ENCODE measurements at places on chromosomes 13 and 19.

GRCh38 chr19:10712045-10712444 lies 5.8 kb upstream of the DNM2 start:
- no peak for DNase-seq

DNA sequence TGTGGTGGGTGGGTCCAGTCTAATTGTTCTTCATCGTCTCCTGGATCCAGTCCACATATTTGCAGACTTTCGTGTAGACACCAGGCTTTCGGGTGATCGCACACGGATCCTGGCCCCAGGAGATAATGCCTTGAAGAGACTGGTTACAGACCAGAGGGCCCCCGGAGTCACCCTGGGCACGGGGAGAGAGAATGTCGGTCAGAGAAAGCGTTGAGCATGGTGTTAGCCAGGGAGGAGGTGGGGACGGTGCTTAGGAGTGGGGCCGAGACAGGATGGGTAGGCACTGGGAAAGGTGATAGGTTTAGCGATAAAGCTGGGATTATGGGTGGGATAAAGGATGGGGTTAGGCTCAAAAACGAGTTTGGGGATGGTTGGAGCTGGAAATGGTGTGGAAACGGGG lies 3.0 kb upstream of the KLK10 start:
- no peak for DNase-seq

DNA sequence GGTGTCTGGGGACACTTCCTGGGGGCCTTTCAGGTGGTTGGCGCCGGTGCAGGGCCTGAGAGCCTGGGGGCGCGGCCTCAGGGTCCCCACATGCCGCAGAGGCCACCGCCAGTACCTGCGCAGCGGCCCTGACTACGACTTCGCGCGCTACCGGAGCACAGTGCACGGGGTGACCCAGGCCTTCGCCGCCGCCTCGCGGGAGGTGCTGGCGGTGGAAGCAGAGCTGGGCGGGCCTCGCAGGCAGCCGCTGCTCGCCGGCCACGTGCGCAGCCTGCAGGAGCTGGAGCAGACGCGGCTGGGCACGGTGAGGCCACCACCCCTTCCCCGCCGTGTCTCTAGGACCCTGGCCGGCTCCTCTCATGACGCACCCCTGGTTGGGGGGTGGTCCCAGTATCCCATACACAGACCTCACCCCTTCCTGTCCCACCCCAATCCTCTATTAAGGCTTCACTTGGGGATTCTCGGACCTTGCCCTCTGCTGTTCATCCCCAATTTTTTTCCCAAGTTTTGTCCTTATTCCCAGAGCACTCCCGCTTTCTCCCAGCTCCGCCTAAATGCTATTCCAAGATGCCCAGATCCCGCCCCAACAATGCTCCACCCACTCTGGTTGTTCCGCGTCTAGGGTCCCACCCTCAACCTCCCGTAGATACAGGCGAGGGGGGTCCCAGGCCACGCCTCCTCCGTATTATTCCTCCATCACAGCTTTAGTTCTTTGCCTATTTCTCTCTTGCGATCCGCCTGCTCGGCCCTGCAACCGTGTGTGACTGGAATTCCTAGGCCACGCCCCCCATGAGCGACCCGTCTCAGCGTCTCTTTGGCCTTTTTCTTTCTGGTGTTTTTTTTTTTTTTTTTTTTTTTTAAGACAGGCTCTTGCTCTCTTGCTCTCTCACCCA lies 1.0 kb downstream of the REX1BD start:
- DNase-seq: peak; percentile 83

DNA sequence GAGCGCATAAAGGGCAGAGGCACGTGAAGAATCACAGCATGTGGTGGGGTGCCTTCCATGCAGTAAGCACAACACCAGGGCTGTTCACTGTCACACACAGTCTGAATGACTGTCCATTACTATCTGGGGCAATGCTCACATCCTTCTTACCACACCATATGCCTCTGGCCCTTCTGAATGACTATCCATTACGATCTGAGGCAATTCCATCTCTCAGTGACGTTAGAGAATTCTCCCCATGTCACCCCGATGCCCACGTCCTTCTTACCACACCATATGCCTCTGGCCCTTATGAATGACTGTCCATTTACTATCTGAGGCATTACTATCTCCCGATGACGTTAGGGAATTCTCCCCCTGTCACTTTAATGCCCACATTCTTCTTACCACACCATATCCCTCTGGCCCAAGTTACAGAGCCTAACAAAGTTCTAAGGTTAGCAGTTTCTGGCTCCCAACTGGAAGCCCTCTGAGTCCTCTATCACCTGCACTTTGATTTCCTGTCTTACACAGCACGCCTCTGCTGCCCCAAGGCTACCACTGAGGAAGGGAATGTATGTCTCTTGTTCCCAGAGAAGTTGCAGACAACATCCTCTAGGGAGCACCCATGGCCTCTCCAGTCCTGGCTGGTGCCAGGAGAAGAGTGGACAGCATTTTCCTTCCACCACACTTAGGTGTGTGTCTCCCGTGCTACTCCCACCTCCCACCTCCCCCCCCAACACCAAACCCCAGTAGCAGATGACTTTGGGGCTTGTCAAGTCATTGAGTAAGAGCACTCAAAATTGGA lies 154.8 kb downstream of the COG6 start:
- DNase-seq: no peak

DNA sequence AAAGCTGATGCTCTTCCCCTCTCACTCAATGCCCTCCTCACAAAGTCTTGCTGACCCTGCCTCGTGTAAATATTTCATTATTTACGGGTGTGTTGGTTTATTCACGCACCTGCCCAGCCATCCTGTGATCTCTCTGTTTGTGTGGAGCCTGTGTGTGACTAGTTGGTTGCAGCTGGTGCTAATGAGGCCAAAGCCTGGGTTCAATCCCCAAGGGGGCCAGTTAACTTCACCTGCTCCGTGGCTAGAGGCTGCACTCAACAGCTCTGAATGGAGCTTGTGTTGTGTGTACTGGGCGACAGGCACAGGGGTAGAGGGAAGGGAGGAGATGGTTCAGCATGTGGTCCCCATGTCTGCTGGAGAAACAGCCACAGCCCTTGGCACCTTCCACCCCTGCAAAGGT lies 109.5 kb downstream of the DNAJC15 start:
- DNase-seq: no peak

DNA sequence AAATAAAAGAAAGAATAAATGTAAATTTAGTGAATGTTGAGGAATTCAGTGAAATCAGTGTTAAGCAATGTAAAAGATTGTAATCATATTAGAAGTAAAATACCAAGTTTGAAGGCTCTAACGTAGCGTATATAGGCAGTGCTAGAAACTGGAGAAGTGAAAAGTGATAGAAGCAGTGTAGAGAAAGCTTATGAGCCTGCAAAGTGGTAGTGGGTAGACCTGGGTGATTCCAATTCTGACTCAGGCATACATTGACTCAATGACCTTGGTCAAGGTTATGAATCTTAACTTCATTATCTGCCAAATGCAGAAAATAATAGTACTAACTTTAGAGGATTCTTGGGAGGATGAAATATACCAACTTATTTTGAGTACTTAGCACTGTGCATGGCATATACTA lies 4.1 kb downstream of the SLC10A2 start:
- no peak for DNase-seq

- no peak for DNase-seq
Observed at GRCh38 chr13:71727662-71728061, 139.3 kb downstream of the DACH1 start.

DNA sequence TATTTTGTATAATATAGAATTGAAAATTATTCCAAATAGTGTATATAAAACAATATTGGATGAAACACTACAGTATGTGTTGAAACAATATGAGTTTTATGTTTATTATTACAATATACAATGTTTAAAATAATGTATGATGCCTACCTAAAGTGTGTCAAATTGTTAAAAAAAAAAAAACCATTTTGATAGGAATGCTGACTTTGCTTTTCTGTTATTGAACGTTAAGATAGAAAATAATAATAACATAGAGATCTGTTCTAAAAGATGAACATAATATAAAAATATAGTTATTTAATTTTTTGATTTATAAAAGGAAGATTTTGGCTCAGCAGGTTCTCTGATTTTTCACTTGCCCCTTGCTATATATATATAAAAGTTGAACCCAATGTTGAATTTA lies 474.6 kb upstream of the ATXN8OS start:
- DNase-seq: no peak

- DNase-seq: no peak
Observed at GRCh38 chr13:47420020-47420419, 523.2 kb upstream of the HTR2A start.

- DNase-seq: no peak
Observed at GRCh38 chr13:60410299-60410698, 13.3 kb downstream of the TDRD3 start.

DNA sequence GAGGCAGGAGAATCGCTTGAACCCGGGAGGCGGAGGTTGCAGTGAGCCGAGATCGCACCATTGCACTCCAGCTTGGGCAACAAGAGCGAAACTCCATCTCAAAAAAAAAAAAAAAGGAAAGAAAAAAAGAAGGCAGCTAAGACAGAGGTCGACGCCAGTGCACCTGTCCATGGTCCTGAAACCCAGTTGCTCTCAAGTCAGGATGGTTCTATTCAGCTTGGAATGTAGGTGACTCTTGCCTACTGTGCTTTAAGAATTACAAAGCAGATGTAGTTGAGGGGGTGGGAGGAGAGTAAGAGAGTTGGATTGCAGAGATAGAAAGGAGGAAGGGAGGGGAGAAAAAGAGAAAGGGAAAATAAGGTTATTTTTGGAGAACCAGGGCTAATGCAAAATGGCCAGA lies 18.7 kb downstream of the CACNG7 start:
- peak; percentile 39 for DNase-seq

DNA sequence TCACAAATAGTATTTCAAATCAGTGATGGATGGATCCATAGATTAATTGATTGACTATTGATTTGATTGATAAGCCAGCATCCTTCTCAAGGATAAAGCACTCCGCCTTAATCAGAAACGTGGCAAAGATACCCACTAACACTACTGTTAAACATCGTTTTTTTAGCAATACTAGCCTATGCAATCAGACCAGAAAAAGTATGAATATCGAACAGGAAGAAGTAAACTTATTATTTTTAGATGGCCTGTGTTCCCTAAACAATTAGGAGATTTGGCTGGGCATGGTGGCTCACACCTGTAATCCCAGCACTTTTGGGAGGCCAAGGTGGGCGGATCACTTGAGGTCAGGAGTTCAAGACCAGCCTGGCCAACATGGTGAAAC lies 49.5 kb downstream of the MYH14 start:
- DNase-seq: no peak

- DNase-seq: no peak
Observed at GRCh38 chr13:98976338-98976737, 1.5 kb downstream of the DOCK9 start.

- no peak for DNase-seq
Observed at GRCh38 chr13:113351514-113352026, 12.4 kb downstream of the GRTP1 start.

DNA sequence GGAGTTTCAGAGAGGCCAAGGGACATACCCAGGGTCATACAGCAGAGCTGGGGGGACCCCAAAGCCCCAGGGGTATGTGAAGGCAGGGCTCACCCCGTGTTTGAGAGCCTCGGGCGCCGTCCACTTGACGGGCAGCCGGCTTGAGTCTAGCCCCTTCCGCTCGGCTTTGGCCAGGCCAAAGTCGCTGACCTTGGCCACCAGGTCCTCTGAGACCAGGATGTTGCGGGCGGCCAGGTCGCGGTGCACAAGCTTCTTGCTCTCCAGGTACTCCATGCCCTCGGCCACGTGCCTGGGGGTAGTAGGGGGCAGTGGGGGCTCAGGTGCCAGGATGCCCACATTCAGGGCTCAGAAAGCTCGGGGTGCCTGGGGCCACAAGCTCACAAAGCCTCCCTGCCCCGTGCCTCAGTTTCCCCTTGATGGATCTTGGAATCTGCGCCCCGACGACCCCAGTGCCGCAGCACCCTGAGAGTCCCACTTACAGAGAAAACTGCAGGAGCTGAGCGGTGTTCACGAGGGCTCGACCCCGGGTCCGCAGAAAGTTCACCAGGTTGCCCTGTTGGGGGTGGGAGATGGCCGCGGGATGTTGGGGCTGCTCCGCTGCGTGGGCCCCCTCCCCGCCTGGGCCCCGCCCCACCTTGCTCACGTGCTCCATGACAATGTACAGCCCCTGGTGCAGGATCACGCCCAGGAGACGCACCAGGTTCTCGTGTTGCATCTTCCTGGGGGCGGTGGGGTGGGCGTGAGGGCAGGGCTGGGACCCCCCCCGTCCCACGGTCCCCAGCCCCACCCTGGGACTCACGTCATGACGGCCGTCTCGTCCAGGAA lies 7.1 kb downstream of the MATK start:
- no peak for DNase-seq
